ENCODE measurements at places on chromosomes 12 and 14.

GRCh38 chr14:101371799-101372793 lies 189.2 kb upstream of the DIO3 start:
- no peak for DNase-seq

- DNase-seq = no peak
These were observed 16.3 kb upstream of the EPYC start for GRCh38 chr12:91021076-91021475.

- no peak for DNase-seq
These were observed 37.3 kb upstream of the TBPL2 start for GRCh38 chr14:55477680-55478079.

GRCh38 chr14:65027127-65027799 lies 40.6 kb downstream of the FNTB start:
- no peak for DNase-seq

DNA sequence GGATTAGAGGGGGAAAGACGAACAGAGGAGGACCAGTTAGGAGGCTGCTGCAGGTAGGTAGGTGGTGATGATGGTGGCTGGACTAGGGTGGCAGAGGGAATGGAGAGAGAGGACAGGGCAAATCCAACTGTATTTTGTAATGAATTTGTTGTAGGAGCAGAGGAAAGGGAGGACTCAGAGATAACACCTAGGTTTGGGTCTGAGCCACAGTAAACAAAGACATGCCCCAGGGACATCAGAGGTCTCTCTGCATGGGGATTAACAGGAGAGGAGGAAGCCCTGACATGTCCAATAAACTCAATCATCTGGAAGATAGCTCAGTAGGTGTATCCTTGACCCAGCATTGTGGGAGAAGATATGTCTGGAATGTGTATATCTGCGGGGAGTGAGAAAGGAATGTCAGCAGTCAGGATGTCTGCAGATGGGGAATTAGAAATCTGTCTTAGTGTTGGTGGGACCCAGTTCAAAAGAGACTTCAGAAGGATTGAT lies 4.7 kb upstream of the SLC48A1 start:
- no peak for DNase-seq

GRCh38 chr14:93520053-93520607 lies 89.4 kb downstream of the UNC79 start:
- no peak for DNase-seq

DNA sequence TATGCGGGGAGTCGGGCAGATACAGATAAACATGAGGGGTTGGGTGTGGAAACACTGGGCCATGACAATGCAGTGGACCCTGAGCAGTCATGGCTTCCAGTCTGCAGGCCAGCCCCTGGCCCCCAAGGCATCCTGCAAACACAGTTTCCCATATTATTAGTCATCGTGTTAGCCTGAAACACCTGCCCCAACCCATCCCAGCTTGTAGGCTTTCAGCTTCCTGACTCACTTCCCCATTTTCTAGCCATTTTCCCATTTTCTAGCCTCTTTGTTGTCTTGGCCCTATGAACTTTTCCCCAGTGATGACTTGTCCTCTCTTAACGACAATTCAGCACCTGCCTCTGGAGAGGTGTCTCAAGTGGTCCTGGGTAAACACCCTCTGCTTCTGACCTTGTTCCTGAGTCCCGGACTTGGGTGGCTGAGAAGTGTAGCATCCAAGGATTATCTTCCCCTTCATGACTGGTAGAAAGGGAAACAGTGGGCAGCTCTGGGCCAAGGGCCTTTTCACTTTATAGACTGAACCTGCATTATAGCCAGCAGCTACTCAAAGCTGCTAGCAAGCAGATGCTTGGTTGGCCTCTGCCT lies 4.3 kb upstream of the PGF start:
- no peak for DNase-seq

DNA sequence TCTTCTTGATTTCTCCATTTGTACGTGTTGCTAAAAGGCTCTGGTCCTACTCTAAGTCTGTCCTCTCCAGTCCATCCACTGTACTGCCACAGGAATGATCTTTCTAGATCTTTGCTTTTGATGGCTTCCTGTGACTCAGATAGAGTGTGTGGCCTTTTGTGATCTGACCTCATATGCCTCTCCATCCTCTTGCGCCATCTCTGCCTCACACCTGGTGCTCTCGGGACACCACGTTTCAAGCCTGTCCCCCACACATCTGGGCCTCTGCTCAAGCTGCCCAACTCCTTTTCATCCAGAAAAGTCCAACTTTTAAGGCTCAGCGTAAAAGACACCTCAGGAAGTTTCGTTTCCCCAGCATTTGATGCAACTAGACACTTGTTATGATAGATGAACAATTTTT lies 39.0 kb downstream of the DCAF4 start:
- no peak for DNase-seq

- DNase-seq = no peak
These were observed 43.8 kb downstream of the CCNK start for GRCh38 chr14:99524804-99525698.

GRCh38 chr12:70372881-70373280 lies 6.8 kb downstream of the KCNMB4 start:
- DNase-seq = no peak
